Activated CD4-positive, alpha-beta T cell treated with anti-CD3 and anti-CD28 coated beads for 48 hours (primary cell): ENCODE measurements at places on chromosomes 6 and 20.

DNA sequence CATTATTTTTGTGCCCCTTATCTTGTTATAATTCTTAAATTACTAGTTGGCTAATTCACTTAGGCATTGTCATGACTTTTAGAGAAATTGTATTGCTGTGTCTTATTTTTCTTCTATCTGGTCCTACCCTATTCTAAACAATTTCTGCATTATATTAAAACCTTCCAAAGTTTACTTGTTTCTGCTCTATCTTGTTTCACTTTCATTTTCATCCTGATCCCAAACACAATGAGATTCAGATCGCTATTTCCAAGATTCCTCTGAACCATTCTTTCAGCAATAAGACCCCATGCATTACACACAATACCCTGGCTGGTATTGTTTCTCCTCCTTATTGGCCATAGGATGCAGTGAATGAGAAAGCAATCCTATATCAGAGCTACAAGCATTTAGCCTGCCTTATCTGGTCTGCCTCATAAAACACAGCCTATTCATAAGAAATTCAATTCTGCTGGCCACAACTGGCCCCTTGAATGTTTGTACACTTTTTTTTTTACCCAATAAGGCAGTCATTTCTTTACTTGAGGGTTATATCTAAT is 69.9 kb upstream of the POU3F2 start:
- no peak for DNase-seq

GRCh38 chr6:135030056-135030473 is 24.6 kb downstream of the HBS1L start:
- no peak for DNase-seq

DNA sequence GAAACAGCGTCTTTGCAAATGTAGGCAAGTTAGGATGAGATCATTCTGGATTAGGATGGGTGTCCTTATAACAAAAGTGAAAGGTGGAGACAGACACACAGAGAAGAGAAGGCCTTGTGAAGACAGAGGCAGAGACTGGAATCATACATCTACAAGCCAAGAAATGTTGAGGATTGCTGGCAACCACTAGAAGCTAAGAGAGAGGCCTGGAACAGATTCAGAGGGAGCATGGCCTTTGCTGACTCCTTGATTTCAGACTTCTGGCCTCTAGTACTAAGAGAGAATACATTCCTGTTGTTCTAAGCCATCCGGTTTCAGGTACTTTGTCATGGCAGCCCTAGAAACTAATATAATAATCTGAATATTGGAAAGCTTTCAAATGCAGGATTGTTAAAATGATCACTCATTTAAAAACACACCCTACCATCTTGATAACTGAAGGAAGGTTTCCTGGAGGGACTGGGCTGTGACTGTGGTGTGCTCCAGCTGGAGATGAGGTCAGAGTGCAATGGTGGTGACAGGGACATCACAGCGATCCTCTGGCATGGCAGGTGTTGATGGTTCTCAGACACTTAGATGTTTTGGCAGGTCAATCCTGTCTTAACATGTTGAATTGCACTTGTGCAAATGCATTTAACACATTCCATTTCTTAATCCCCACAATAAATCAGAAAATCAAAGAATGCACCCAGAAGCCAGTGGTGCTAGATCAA is 25.1 kb downstream of the CD83 start:
- no peak for DNase-seq

- no peak for DNase-seq
Observed at GRCh38 chr6:105317607-105318533, 85.0 kb downstream of the PREP start.

GRCh38 chr6:35230950-35231349 is 17.2 kb downstream of the SCUBE3 start:
- DNase-seq: no peak

DNA sequence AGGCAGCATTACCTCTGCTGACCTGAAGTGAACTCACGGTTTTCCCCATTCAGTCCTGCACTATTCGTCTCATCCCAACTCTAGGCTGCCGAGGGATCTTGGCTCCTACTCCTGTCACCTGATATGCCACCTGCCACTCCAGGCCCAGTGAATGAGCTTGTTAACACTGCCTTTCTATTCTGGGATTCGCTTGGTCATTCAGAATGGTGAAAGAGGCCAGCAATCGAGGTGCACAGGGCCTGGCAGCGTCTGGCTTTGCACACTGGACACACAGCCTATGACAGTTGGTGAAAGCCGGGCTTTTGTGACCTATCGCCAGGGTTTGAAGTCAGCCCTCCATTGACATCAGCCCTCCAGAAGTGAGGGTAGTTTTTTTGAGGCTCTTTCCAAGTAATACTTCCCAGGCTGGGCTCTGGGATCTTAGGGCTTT is 59.3 kb upstream of the MYL9 start:
- no peak for DNase-seq

- no peak for DNase-seq
Observed at GRCh38 chr6:79084693-79085092, 6.6 kb upstream of the PHIP start.

DNA sequence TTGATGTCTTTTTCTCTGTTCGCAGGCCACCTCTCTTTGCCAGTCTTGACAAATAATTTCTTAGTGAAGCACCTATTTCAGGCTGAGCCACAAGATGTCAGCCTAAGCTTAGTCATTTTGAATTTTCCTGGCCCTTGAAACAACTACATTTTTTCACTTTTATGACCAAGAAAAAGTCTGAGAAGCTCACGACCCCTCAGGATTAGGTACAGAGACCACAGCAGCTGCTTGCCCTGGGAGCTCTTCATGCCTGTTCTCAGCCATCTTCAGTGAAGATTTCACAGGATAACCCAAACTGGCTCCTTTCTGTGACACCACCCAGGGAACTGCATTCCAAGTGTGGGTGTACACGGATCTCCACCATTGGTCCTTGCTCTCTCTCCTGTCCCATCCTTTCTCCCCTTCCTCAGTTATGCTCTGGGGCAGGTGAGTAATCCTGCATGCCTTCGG is 38.4 kb upstream of the SPTLC3 start:
- DNase-seq: peak; percentile 13

DNA sequence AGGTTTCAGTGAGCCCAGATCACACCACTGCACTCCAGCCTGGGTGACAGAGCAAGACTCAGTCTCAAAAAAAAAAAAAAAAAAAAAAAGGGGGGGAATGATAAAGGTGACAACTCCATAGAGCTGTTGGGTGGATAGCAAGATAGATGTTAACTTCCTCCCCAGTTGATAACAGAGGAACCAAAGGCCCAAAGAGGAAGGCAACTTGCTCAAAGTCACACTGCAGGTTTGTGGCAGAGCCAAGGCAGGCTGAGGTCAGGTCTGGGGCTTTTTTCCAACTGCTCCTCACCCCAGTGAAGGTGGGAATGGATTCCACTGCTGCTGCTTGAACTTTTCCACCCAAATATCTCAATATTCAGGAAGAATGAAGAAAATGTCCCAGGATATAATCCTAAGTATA is 26.7 kb downstream of the HCK start:
- DNase-seq: no peak

DNA sequence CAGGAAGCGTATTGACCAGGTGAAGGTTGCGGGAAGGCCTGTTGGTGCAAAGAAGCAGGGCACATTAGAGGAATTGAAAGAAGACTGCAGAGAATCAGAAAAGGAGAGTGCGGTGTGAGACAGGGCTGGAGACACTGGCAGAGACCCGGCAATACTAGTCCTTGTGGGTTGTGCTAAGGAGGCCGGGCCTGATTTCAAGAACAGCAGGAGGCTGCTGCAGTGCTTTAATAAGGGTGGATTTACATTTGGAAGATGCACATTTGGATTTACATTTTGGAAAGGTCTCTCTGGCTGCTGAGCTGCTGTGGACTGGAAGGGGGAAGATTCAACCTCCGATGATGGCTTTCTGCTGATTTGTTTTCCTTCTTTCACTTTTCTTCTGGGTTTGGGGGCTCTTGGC is 167.8 kb downstream of the SLC24A3 start:
- DNase-seq: no peak

DNA sequence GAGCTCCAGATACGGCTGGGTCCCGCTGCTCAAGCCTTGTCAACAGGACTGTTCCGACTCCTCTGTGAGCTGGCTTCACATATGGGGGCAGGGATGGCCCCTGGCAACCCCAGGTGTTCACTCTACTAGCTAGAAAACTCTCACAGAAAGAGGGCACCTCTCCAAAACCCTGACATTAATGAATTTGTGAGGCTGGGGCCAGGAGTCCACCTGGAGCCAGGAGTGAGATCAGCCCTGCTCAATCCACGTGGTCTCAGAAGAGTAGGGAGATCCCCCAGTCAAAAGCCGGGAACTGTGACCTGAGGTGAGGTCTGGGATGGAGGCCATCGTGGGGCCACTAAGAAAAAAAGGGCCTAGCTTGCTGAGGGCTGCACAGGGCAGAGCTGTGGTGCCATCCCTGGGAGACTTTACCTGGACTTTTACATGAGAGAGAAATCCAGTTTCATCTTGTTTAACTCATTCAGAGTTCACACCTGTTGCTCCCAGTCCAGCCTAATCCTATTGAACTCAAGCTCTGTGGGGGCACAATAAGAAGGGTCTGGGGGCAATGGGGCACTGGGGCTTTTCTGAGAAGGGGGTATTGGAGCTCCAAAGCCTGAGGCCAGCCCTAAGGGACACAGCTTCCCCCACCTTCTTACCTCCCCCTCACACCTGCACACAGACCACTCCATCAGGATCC is 144.3 kb upstream of the MLN start:
- DNase-seq: no peak

- no peak for DNase-seq
Observed at GRCh38 chr20:21096321-21097043, 9.7 kb downstream of the LINC00237 start.

GRCh38 chr6:110404607-110405006 is 10.8 kb downstream of the DDO start:
- DNase-seq: no peak

GRCh38 chr20:12068121-12068520 is 150.4 kb downstream of the BTBD3 start:
- no peak for DNase-seq

DNA sequence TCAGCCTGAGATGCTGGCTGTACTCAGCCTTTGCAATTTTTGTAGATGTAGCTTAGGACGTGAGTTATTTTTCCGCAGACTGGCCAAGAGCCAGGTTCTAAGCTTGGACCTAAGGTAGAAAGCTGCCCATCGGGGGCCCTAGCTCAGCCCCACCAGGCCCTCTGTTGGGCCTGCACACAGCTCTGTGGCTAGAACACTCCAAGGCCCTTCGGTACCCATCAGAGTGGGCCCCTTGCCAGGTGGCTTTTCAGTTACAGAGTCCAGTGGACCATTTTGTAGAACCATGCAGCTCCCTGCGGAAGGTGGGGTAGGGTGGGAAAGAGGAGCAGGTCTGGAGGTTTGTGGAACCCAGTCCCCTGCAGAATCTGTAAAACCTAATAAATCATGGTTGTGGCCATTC is 22.6 kb downstream of the UCKL1 start:
- no peak for DNase-seq

- no peak for DNase-seq
Observed at GRCh38 chr6:82910395-82910794, 155.2 kb downstream of the UBE3D start.

DNA sequence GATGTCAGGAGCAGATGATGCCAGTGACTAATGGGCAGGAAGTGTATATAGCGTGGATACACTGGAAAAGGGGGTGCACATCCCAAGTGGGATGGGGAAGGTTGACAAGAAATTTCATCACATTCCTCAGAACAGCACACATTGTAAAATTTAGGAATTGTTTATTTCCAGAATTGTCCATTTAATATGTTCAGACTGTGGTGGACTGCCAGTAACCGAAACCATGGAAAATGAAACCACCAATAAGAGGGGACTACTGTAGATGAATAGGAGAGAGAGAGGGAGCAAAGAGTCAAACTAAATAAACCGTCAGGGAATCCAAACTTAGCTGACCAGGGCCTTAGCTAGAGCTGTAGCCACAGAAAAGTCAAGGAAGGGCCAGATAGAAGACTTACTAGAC is 164.4 kb upstream of the PRDM1 start:
- DNase-seq: no peak

- peak; percentile 71 for DNase-seq
Observed at GRCh38 chr20:325889-326644, 715 bp downstream of the SOX12 start.

DNA sequence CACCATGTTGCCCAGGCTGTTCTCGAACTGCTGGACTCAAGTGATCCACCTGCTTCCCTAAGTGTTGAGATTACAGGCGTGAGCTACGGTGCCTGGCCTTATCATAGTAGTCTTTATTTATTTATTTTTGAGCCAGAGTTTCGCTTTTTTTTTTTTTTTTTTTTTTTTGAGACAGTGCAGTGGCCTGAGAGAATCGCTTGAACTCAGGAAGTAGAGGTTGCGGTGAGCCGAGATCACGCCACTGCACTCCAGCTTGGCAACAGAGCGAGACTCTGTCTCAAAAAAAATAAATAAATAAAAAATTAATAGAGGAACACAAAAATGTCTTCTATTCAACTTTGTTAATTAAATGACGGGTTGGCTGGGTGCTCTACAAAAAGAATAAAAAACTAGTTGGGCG is 12.9 kb downstream of the MAPRE1 start:
- no peak for DNase-seq

GRCh38 chr20:14866841-14867514 is 529.6 kb upstream of the FLRT3 start:
- DNase-seq: no peak

- no peak for DNase-seq
Observed at GRCh38 chr6:36320475-36320874, 16.2 kb downstream of the BNIP5 start.

DNA sequence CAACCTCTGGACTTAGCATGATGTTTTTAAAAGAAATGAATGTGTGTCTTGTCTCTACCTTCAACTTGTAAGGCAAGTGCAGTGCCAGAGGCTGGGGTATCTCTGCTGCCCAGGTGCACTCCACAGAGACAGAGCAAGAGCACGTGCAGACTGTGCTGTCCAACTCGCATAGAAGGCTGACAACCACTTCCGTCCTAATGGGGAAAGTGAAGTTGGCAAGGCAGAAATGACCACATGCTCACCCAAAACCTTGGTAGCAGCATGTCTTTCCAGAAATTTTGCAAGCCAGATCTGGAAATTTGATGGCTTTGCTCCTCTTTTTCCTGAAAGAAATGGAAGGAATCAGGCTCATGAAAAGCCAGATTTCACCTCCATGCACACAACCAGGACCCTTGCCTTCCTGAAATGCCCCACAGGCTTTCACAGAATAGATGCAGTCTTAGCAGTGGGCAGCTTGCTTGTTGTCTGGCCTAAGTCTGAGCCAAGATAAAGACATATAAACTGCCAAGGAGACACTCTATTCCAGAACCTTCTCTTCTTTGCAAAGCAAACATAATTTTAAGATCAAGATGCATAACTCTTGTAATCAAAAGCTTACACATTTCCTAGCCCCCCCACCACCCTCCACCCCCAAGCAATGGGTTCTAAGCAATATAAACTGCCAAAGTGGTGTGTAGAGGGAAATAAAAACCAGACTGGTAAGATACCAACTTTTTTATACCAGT is 26.8 kb downstream of the SLC22A3 start:
- DNase-seq: no peak

DNA sequence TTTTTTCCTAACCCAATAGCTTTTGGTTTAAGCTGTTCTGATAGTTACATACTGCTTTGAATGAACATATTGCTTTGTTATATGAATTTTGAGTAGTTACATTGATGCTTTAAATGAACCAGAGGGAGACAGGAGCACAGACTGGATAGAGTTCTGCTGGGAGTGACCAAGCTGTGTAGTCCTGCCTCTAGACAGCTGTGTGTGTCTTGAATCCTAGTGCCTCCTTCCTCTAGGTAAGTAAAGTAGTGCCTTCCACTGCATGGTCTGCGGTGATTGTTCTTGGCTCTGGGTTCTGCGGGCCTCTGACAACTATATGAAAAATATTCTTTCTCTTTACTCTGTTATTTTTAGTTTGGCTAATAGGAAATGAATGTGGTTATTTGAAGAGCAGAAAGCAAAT is 46.0 kb upstream of the ADGRG6 start:
- DNase-seq: no peak
